ENCODE measurements at places on chromosomes 12 and 14.

DNA sequence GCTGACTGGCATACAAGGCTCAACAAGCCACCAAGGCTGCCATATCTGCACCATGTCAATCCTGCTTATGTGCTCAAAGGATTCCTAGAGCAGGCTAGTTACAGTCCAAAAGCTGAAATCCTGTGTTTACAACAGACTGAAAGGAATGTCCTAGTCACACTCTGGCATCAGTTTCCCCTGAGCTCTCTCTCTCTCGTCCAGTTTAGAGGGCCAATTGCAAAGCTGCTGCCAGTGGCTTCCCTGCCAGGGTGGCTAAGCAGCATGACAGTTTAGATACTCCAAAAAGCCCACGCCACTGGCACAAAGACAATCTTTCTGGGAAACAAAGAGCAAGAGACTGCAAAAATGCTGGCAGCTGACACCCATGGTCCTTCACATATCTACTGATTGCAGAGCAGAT lies 392.1 kb downstream of the RPS29 start:
- no peak for DNase-seq

GRCh38 chr12:88810806-88811205 lies 230.5 kb upstream of the KITLG start:
- DNase-seq: no peak

DNA sequence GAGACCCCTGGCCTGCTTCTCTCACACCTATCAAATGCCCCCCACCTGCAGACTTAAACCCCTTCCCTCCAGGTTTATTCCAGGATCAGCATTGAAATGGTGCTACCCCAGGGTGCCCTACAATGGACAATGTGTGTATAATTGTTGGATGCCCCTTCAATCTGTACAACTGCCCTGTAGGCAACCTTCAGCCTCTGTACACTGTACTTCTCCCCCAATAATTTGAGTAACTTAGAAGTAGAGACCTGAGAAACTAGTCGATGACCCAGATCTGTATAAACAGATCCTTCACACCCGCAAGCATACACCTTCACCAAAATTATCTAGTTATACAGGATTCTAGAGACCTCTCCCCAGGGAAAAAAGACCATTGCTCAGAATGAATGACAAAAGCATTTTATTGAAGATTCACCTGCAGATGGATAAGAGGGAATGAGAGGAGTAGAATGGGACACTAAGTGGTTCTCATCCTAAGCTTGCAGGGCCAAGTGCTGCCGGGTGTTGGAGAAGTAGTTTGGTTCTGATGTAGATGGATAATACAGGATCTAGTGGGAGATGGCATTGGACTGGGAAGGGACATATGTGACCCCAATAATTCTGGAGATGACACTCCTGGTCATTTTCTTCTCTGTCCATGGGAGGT lies 7.6 kb downstream of the KRT4 start:
- DNase-seq: no peak

DNA sequence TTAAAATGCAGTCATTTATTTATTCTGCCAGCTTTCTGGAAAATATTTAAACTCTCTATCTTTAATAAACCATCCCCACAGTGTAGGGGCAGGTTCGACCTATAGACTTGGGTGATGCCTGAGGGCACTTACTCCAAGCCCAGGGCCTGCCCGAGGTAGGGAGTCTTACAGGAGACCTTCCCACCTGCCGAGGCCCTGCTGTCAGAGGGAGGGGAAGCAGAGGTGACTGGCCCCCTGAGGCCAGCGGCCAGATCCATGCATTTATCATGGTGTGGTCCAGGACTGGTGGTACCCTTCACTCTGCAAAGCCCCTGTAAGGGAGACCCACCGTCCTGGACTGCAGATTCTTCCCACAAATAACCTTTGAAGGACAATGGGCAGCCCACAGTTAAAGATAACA lies 7.6 kb downstream of the EML1 start:
- DNase-seq: no peak

DNA sequence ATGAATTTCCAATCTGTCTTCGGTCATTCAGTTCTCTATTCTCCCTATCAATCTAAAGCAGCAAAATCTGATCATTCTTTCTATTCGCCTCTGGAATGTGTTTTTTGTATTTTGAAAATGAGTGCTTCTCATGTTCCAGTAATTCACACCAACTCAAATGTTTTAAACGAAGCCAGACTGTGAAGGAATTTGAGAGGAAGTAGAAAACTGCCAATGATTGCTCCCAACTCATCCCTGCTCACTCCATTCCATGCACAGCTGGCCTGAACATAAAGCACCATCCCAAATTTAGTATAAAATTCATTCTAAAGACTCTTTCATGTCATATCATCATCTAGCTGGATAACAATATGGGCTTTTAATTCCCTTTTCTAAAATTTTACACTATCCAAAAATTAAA lies 123.8 kb downstream of the DUSP6 start:
- DNase-seq: no peak

GRCh38 chr12:67419810-67420209 lies 150.7 kb downstream of the CAND1 start:
- DNase-seq: no peak

- peak; percentile 32 for DNase-seq
Observed at GRCh38 chr12:26831951-26832821, 808 bp downstream of the ITPR2 start.

DNA sequence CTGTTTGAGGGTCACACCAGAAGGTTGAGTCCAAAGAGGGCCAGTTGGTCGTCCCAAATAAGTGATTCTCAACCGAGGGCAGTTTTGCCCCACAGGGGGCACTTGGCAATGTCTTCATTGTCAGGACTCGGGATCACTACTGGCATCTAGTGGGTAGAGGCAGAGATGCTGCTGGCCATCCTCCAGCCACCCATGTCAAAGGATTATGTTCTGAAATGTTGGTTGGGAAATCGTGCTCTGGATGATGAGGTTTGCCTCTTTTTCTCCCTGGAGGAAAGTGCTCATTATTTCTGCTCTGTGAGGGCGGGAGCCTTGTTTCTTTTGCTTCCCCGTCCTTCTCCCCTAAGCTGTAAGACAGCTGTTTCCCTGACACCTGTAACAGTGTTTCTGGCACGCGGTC lies 3.6 kb downstream of the ZNF839 start:
- DNase-seq: no peak

Data from DMS79 (cell line).